ENCODE measurements at places on chromosomes 16 and 17.

GRCh38 chr17:70298929-70299531, 129.7 kb downstream of the KCNJ2 start:
- no peak for DNase-seq

DNA sequence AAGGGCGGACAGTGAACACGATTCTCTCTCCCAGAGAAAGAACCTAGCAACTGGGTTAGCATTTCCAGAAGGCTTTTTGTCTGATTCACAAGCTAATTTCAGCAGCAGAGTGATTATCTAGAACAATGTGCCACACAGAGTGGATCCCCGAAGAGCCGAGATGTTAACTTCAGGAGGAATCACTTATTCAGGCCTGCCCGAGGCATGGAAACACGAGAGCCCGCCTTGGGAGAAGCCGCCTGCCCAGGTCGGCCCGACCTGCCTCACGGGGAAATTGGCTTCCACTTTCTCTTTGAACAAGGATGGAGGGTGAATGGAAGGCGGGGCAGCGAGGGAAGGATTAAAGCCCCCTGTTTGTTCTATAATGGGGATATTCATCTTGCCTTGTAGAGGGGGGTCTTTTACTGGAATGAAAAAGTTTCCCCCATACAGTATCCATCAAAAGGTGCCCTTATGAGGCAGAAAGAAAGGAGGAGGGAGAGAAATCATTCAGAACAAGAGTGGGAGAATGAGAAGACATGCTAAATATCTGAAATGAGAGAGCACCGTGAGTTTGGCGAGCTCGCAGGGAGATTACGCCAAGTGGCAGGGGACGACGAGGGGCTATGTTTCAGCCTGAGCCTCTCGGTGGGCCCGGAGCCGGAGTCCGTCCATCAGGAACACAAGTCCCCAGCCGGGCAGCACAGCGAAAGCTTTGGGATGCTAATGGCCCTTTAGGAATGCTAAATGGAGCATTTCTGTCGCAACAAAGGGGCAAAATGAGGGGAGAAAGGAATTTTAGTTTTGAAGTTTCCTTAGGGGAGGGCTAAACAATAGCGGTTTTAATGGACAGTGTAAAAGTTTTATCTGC, 33.0 kb downstream of the NTN1 start:
- DNase-seq, result no peak

DNA sequence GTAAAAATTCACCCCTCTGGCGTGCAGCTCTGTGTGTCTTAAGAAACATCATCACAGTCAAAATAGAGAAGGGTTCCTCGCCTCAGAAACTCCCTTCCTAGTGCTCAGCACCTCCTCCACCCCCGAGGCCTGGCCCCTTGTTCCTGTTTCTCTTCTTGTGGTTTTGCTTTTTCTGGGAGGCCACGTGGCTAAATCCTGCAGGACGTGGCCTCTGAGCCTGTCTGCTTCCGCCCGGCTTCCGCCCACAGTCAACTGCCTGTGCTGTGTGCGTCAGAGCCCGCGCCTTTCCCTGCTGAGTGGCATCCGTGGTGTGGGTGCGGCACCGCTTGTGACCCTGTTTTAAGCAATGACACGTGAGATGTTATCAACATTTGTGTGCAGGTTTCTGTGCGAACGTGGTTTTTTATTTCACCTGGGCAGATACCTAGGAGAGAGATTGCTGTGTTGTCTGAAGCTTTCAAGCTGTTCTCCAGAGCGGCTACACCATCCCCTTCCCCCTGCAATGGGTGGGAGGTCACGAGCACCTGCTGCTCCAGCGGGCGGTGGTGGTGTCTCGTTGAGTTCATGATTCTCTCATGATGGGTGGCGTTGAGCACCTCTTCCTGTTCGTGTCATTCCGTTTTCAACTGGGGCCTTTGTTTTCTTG, 21.7 kb downstream of the ACSF3 start:
- DNase-seq, result peak; percentile 87

GRCh38 chr17:32827227-32827626, 49.7 kb downstream of the MYO1D start:
- no peak for DNase-seq

- no peak for DNase-seq
Measured at GRCh38 chr17:82441691-82442487, 8.7 kb downstream of the CYBC1 start.

- peak; percentile 47 for DNase-seq
Measured at GRCh38 chr17:33968350-33969044, 286.6 kb upstream of the CCL2 start.

DNA sequence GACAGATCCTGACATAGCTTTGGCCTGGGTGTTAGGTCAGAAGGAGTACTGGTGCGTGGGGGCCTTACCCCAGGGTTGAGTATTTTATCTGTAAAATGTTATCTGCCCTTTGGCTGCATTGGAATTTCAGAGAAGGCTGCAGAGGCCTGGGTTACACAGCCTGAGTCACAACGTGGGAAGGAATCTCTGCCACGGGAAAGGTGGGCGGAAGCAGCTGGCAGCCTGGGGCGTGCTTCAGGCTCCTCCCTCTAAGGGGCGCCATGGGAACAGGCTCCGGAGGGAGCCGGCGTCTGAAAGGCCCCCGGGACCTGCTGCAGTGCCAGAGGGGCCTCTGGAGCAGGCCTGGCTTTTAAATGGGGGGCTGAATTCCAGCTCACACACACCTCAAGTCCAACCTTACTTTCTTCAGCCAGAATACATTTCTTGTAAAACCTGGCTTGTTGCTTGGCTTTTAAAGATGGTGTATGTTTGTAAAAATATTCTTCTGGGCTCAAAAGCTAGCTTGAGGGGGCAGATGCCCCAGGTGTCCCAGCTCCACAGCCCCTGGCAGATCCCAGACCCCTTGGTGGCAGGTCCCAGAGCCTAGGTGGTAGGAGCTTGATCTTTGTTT, 142.2 kb downstream of the RAB11FIP4 start:
- no peak for DNase-seq

- DNase-seq, result no peak
Measured at GRCh38 chr17:38609280-38610031, 3.7 kb upstream of the SRCIN1 start.

DNA sequence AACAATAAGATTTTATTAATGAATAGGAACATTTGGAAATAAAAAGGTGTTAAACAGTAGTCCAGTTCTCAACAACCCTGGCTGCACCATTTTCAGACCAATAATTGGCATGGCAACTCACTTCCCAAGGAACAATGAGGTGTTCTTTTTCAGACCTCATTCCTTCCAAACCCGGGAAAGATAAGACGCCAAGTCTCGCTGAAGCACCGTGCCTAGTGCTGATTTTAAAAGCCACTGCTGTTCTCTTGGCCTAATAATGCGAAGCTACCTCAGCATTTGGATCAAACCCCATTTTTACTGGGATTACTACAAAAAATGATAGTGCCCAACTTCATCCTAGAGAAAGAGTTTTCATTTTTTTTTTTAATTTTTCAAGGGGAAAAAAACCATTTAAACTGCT, 75.2 kb upstream of the NOL11 start:
- no peak for DNase-seq

DNA sequence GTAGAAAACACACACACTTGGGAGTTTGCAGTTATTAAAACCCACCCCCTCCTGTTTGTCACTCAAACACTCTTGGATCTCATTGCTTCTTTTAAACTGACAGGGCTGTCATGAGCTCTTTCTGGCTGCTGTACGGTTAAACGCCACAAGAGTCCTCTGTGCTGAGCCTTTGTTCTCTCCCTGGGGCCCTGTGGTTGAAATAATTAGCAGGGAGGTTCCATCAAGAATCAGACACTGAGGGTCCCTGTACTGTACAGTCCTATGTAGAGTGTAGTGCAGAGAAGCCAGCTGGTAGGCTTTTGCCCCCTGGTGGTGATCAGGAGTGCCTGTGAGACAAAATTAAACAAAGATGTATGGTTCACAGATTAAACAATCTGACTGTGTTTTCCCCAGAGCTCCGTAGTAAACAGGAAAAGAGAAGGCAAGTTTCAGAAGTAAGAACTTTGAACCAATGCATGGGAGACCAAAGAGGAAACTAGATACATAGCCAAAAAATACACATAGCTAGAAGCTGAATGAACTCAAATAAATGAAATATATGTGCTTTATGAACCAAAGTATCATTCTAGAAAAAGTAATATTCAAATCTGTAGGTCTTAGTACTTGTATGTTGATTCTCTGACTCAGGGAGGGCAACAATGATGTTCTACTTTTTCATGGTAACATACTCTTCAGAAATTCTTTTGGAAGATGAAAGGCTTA, 1.4 kb upstream of the SSH2 start:
- peak; percentile 61 for DNase-seq

DNA sequence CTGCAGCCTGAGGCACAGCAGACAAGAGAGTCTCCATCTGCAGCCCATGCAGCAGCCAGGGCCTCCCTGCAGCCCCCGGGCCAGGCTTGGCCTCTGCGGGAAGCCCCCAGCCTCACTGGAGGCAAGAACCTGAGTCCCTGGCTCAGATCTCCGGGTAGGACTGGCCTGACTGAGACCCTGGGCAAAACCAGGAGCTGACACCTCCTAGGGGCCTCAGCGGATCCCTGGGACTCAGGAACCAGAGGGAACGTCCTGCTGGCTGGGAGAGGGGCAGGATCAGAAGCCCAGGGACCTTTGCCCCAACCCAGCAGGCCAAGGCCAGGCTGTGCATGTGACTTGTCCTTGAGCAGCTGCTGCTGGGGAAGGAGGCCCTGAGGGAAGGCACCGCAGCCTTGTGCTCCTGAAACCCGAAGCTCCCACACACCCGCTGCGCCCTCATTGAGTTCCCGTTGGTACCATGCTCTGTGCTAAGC, 1.7 kb upstream of the PRSS21 start:
- no peak for DNase-seq

DNA sequence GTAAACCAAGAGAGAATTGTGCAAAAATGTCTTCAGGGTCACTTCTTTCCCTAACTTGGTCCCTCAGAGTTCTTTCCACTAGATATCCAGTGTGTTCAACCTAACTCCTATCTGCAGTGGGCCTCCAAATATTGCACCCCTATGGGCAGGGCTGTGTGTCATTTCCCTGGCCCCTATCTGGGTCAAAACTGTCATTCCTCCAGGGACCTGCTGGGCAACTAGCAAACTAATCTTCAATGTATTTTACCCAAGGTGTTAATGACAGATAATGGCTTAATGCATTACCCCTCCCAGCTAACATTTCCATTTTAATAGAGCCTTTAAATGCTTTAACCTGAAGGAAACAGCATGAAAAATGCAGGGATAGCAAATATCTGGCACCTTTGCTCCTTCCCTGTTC, 25.8 kb upstream of the SKAP1 start:
- DNase-seq, result no peak

GRCh38 chr16:75506574-75506973, 11.3 kb upstream of the CHST6 start:
- DNase-seq, result no peak

DNA sequence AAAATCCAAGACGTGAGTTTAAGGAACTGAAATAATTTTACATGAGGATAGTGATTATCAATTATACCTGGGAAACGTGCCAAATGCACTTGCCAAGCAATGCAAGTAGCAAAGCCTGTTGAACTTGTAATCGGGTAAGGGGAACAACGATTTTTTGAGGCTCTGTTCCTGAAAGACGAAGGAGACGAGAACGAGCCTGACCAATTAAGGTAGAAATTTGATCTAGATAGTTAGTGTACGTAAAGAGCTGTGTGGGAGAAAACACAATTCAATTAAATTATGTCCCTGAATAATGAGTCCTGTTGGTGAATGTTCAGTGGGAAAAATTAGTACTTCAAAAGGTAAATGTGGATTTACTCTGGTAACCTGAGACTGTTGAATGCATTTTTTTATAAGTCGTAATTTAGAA, 17.7 kb upstream of the KCTD5 start:
- no peak for DNase-seq

GRCh38 chr17:2388020-2388682, 12.7 kb downstream of the MNT start:
- DNase-seq, result no peak

DNA sequence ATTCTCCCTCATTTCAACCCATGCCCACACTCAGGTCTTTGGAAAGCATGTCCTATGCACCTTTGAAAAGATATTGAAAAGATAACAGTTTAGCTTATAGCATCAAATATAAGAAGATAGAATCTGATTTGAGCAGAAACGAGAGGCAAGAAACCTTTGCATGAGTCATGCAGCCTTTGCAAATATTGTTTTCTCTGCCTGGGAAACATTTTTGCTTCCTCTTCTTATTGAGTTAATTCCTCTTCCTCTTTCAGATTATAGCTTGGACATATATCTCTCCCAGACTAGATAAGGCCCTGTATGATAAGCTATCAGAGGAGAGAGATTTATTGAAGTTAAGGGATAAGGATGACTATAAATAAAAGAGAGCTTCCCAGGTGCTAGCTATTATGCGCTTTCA, 46.1 kb upstream of the KCNJ2 start:
- DNase-seq, result no peak

- DNase-seq, result no peak
Measured at GRCh38 chr16:31063843-31064611, 10.0 kb downstream of the ZNF668 start.

- DNase-seq, result no peak
Measured at GRCh38 chr17:14359163-14360020, 58.5 kb downstream of the HS3ST3B1 start.

DNA sequence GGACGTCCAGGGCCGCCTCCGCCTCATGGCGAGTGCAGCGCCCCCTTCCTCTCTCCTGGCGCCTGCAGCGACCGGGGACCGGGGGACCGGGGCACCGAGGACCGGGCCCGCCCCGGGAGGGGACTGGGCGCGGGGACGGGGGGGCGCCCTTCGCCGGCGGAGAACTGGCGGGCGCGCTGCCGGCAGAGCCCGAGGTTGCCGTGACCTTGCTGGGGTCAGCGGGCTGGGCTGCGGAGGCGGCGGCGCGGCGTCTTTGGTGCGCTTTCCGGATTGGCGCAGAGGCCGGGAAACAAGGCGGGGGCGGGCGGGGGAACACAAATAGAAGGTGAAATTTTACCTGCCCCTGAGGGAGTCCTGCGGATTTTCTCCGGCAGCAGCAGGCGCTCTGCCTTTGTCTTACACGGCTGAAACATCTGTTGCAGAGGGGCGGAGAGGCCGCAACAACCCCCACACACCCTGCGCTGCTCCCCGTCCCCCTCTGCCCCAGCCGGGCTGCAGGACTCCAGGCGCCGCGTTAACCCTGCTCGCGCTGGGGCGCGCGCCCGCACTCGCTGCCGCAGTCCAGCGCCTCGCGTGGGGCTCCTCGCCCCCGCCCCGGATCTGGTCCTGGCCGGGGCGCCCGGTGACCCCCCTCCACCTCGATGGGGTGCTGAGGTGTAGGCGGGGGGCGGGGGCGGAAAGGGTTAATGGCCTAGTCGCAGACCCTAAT, 53.5 kb downstream of the SREBF1 start:
- DNase-seq, result peak; percentile 53

- no peak for DNase-seq
Measured at GRCh38 chr16:8646326-8647053, 25.0 kb downstream of the METTL22 start.

DNA sequence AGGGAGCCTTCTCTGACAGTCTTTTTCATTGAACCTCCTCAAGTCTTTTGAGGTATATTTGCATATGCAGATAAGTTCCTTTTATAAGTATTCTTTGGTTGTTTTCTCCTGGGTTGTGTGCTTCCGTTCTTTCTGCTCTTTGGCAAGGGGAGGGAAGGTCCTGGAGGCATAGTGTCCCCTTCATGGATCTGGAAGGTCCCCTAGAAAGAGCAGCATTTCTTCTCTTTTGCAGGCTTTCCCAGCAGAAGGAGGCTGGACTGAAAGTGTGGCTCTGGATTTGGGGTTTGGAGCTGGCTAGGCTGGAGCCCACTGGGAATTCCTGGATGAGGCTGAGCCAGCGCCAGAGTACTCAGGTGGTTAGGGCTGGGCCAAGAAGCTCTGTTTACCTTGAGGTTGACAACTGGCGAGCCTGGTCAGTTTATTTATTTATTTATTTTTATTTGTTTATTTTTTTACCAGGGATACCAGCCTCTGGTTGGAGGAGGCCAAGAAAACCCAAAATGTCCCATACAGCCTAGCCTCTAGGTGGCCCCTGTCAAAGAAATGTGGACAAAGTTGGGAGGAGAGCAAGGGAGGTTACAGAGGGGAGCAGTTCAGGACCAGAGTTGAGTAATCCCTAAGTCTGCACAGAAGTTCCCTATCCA, 5.4 kb upstream of the TOP2A start:
- DNase-seq, result no peak

Measured in activated T-helper 2 cell treated with anti-CD3 and anti-CD28 coated beads, Interferon-gamma antibody, Interleukin-2, Interleukin-4, amounts not matched to agents 10 μg/mL and 5 μg/mL and 100 μg/mL, durations not matched to agents 14 hours and 24 hours and 36 hours (primary cell).